Stromal cell of bone marrow (primary cell): ENCODE measurements at places on chromosomes 3 and 15.

DNA sequence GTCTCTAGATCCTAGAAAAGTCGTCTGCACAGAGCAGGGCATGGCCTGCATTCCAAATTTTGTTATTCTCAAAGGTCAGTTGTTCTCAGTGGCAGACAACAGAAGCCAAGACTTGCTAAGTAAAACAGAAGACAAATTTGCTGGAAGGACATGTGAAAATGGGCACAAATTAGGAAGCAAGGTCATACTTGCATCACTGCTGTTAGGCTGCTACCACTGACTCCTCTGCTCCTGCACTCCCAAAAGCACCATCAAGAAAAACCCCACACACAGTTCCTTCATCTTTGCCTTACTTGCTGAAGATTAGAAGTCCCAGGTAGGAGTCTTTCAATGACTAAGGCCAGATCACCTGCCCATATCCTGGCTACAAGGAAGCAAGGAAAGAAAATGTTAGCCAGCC is 69.9 kb upstream of the ATP2C1 start:
- DNase-seq: no peak

- DNase-seq: no peak
These were observed 417.3 kb downstream of the GABRB3 start for GRCh38 chr15:26355472-26356074.

DNA sequence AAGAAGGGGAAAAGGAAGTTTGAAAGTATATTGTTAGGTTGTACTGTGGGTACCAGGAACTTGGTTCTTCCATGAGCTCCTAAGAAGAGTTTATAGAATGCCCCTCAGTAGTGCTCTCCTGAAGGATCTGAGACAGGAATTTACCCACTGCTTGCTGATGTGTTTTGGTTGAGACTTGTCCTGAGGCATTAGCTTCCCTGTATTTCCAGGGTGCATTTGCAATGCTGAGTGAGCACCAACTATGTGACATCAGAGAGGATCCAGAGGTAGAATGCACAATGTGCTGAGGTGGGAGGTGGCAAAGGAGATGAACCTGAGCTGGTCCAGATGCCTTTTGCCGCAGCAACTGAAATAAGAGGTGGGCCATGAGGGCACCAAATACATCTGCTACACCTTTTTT is 64.3 kb upstream of the LRRC3B start:
- no peak for DNase-seq

DNA sequence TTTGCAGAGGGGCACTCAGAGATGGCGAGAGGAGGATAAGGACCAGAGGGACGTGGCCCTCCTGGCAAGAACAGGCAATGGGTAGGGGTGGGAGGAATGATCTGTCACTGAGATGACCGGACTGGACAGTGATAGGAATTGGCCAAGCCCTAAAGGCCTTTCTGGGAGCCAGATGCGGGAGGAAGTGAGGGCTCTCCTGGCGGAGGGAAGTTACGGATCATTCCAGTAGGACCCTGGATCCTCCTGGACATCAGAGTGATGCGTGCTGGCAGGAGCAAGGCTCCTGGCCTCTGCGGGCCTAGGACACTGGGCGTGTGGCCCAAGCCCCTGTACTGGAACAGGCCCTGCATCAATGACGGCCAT is 23.4 kb downstream of the KIF7 start:
- DNase-seq: no peak

DNA sequence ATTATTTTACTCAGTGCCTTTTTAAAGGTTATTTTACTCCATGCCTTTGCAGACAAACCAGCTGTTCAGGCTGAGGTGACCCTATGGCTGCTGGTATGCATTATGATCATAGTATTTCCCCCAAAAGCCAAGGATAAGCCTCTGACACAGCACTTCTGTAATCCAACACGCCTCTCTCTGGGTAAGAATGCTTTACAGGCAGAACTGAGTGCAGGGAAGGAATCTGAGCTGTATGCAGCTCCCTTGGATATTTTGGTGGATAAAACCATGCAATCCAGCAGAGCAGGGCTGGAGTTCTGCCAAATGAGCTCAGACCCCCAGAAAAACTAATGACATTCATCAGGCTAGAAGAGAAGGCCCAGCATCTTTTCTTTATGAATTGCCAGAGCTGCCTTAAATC is 11.7 kb upstream of the MAP1A start:
- no peak for DNase-seq

GRCh38 chr3:37945156-37945806 is 45.3 kb upstream of the VILL start:
- no peak for DNase-seq

- no peak for DNase-seq
These were observed 562 bp downstream of the NBEAL2 start for GRCh38 chr3:46979958-46980497.

GRCh38 chr3:65664446-65664845 is 374.3 kb downstream of the MAGI1 start:
- no peak for DNase-seq

DNA sequence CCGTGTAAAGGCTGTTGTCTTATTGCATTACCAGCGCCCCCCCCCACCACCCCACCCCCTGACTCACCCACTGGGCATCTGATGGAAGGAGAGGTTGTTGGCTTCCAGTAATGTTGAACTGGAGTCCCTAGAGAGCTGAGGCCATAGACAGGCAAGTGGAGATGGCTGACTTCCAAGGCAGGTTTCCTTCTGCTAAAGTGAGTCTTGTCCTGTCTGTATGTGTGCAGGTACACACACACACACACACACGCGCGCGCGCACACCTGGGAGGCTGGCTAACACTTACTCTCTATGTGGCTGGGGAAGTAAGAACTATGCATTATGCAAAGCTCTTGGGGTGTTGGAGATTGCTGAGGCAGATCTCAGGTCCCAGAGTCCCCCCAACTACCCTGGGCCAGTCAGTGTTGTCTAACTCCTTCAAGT is 1.6 kb upstream of the KY start:
- DNase-seq: peak; percentile 79

- DNase-seq: no peak
These were observed 23.9 kb upstream of the TM4SF1 start for GRCh38 chr3:149401212-149401925.

DNA sequence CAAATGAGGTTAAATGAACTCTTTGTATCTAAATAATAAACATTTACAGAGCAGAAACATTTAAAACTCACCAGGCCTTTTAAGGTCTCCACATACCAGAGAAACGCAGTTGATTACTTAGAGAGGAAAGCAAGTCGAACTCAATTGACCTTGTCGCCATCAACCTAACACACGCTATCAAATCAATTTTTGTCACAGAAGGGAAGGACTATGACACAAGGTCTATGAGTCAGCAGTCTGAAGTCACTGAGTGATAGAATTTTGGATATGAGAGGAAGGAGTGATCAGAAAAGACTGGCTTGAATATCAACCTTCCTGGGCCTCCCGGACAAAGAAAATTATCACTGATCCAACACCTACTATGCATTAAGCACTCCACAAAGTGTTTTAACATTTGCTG is 514.4 kb upstream of the ZNF385D start:
- no peak for DNase-seq

- DNase-seq: no peak
These were observed 74.4 kb downstream of the CD200 start for GRCh38 chr3:112407214-112407887.

- no peak for DNase-seq
These were observed 103.6 kb downstream of the CACNA2D3 start for GRCh38 chr3:54225841-54226528.

DNA sequence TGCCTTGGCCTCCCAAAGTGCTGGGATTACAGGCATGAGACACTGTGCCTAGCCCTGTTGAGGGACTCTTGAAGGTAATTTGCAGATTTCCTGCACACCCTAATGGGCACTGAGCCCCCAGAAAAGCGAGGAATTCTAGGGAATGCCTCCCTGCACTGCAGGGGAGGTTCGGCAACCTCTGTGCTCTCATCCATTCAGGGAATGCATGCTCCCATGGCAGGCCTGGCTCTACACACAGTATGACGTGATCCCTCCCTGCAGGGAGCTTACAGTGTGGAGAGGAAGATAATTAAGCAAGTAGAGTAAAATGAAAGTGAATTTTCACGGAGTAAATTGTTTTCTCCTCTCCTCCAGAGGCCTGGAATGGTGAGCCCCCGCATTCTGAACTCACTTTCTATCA is 133.3 kb upstream of the HACD2 start:
- no peak for DNase-seq

DNA sequence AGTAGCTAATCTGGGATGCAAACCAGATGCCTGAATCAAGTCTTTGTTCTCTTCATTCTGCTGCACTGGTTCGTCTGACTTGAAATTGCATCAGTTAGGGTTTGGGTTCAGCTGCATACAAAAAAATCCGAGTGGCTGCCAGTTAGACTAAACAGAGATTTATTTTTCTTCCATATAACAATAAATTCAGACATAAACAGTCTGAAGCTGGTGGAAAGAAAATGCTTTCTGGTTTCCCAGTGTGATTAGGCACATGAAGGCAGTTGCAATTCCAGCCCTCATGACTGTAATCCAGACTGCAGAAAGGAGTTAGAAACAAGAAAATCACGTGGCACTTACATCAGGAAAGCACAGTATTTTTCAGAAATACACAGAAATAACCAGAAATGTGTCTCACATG is 930.7 kb downstream of the MCTP2 start:
- DNase-seq: no peak

DNA sequence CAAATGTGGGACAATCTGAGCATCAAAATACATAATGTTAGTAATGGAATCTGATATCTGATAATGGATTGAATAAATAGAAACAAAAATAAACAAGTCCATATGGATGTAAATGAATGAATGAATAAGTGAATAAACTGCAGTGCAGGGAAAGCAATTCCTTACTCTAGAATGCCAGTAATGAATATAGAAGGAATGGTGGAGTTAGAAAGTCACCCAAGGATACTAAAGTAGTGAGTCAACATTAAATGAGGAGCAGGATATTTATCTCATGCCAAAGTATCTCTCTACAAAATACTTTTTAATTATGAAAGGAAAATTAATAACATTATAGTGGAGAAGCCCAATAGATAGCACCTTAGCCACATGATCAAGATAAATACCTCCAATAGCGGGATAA is 300.3 kb downstream of the FEZF2 start:
- no peak for DNase-seq

DNA sequence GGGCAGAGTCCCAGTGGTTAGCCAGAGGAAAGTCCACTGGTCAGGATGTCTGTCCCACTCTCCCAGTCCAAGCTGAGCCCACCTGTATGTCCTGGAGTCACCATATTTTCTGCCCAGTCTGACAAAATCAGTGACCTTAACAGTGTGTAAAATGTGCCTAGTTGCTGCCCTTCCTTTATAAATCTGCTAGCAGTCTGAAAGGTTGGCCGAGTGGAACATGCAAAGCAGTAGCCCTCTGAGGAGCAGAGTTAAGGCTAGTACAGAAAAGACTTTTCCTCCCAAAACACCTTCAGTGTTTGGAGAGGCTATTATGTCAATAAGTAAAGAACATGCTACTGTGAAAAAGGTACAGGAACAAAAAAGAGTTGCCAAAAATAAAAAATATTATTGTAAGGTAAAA is 15.3 kb downstream of the TTC21A start:
- DNase-seq: no peak

DNA sequence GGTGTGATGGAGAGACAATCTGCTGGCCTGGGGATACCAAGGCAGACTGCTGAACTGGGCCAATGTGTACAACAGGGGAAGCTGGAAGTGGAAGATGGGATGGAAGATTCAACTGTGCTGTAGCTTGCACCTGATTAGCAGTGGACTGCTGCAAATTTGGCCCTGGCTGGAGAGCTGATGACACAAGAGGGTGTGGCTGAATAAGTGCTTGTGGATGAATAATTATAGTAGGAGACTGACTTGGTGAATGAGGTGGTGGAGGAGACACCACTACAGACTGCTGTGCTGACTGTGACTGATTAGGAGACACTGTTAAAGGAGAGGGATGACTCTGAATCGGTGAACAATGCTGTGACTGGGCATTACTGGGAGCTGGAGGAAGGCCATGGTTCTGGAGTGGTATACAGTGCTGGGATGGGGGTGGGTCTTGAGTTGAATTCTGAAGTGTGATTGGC is 52.5 kb downstream of the PHC3 start:
- peak; percentile 15 for DNase-seq

- DNase-seq: peak; percentile 99
These were observed 6.3 kb upstream of the PKM start for GRCh38 chr15:72237029-72237852.

- DNase-seq: peak; percentile 45
These were observed 52.9 kb downstream of the RYK start for GRCh38 chr3:134197681-134198261.
